ENCODE measurements at places on chromosomes 5 and 9.
A peak's percentile ranks its signal among the peaks of the same experiment; 100 is the strongest.

DNA sequence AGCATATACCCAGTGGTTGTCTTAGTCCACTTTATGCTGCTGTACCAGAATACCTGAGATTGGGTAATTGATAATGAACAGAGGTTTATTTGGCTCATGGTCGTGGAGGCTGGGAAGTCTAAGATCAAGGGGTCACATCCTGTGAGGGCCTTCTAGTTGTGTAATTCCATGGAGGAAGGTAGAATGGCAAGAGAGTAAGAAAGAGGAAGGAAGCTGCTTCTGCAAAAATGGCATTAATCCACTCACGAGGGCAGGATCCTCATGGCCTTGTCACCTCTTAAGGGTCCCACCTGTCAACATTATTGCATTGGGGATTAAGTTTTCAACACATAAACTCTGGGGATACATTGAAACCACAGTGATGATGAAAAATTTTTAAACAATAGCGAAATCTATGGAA is 17.0 kb downstream of the BTNL8 start:
- no peak for DNase-seq

- peak; percentile 45 for DNase-seq
Measured at GRCh38 chr5:79560771-79561524, 47.0 kb upstream of the HOMER1 start.

- no peak for DNase-seq
Measured at GRCh38 chr9:87696641-87697040, 29.3 kb upstream of the CTSL start.

GRCh38 chr9:94967482-94967881 is 241.0 kb downstream of the AOPEP start:
- no peak for DNase-seq

DNA sequence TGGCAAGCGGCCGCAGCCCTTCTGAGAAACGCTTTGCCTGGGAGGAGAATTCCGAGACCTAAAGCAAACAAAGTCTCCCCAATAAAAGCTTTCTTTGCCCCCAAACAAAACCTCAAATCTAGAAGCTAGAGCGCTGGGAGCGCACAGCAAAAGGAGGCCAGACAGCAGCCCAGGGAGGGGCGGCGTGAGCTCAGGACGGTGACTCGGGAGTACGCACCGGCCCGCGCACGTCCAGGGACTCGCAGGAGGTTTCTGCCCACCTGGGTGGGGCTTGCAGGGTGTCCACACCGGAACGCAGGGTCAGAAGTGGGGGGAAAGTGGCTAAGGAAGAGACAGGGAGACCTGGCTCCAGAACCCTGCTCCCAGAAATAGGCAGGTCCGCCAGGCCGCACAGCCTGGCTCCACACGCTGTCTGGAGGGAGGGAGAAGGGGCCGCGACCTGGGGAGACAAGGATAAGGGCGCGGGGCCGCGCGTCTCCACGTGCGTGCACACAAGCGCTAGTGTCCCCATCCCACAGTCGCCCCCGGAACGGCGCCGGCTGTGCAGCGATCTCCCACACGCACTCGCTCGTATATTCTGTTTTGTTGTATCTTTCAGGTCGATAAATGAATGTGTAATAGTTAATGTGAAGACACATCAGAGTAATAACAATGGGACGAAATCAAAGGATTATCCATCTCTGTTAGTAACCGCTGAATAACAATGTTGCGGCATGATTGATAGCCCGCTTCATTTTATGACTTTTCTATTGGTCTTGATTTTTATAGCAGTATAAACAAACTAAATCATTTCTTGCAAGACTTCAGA is 2.3 kb upstream of the OTP start:
- no peak for DNase-seq

GRCh38 chr5:111165058-111165457 is 59.1 kb upstream of the CAMK4 start:
- DNase-seq = no peak

DNA sequence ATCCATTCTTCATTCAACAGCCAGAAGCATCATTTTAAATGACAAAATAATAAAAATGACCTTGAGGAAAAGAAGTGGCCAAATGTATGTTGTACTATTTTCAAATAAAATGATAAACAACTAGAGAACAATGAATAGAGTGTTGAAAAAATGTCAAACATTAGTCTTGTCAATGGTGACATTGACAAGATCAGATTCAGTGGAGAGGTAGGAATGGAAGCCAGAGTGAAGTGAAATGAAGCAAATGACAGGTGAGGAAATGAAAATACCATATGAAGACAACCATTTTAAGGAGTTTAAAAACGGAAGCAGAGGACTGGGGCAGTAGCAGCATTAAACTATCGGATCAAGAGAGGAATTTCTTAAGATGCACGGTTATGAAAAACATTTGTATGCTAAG is 38.2 kb upstream of the COX7C start:
- DNase-seq = no peak

DNA sequence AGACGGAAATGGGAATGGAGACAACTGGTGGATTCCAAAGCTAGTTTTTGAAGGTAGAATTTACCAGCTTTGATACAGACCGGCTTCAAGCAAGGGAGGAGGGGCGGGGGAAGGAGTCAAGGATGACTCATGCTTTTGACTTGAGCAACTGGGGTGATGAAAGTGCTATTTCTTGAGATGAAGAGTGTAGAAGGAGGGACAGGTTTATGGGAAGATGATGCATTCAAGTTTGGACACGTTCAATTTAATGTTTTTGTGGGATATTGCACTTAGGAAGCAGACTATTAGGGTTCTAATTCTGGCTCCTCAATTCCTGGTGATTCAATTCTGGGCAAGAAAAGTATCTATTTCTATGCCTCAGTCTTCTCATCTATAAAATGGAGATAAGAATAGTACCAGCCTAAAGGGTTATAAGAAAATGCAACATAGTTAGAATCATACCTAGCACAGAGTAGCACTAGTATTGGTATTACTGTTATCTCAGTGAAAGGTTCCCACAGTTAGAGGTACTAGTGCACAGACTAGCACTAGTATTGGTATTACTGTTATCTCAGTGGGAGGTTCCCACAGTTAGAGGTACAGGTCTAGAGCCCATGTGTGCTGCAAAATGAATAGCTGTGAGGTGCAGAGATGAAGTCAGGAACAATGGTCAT is 4.6 kb downstream of the NIPAL4 start:
- peak; percentile 83 for DNase-seq
